ENCODE measurements at places on chromosomes 6 and 20.

- H3K27ac ChIP-seq = no peak overlapping the region
- H3K27me3 ChIP-seq = no peaks in the 10 kb centered on the region
- H3K4me3 ChIP-seq = no peak overlapping the region
- no peaks in the 10 kb centered on the region for H3K4me1 ChIP-seq
Observed at GRCh38 chr20:36647196-36648121, 1.5 kb upstream of the SLA2 start.

- no peaks in the 10 kb centered on the region for H3K4me1 ChIP-seq
- no peak overlapping the region for H3K27ac ChIP-seq
- no peaks in the 10 kb centered on the region for H3K27me3 ChIP-seq
- DNase-seq = no peak
Observed at GRCh38 chr6:15628499-15629131, 34.2 kb downstream of the DTNBP1 start.

DNA sequence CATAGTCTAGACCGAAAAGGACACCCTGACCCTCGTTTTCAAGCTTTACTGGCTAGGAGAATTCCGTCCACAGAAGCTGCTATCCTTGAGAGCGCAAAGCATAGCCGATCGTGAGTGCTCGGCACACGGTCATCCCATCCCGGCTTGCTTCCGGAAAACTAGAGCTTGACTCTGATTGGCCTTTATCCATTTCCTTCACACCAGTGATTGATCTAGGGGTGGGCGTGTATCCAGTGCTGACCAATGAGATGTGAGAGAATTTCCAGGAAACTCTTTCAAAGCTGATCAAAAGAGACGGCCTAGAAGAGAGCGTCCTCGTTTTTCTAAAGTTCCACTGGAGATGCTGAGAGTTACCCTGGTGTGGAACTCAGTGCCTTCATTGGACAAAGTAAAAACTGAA, 41.0 kb upstream of the NFATC2 start:
- no peak overlapping the region for H3K4me3 ChIP-seq
- H3K27ac ChIP-seq = no peak overlapping the region
- H3K4me1 ChIP-seq = no peaks in the 10 kb centered on the region
- no peak for DNase-seq
- no peaks in the 10 kb centered on the region for H3K36me3 ChIP-seq
- no peaks in the 10 kb centered on the region for H3K27me3 ChIP-seq

DNA sequence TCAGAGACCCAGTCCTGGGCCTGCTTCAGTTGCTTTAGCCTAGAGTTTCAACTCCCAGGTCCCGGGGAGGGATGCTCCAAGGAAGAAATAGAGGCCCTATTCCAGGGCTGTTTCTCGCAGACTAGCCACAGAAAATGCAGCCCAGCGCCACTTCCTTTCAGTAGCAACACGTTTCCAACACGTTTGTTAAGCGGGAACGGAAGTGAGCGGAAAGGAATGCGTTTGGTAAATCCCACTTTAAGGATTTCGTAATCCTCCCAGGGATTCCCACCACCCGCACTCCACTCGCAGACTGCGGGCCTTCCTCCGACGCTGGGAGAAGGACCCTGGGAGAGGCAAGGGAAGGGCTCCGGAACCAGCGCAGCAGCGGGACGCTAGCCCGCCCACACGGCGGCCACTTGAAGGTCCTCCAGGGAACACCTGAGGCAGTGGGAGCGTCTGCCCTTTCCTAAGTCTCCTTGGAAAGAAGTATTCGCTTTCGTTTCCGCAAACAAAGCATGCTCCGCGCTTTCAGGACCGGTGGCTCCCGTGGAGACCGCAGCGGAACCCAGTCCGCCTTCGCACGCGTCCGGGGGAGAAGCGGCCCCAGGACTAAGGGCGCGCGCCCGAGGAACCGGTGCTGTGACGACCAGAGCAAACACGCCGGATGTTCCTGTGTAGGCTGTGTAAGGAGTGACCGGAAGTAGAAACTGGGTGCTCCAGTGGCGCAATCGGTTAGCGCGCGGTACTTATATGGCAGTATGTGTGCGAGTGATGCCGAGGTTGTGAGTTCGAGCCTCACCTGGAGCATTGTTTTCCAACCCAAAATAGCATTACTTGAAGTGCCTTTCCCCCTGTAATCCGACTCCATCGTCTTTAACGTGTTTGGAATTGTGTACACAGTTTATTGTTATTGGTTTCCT, 227.6 kb upstream of the PRSS16 start:
- peak overlapping the region; percentile 75 for H3K4me3 ChIP-seq
- no peaks in the 10 kb centered on the region for H3K36me3 ChIP-seq
- DNase-seq = peak; percentile 77
- H3K27ac ChIP-seq = peak overlapping the region; percentile 72

- no peak overlapping the region for H3K27ac ChIP-seq
- H3K4me1 ChIP-seq = no peaks in the 10 kb centered on the region
- H3K4me3 ChIP-seq = no peak overlapping the region
Observed at GRCh38 chr20:19407736-19408135, 195.3 kb downstream of the SLC24A3 start.

DNA sequence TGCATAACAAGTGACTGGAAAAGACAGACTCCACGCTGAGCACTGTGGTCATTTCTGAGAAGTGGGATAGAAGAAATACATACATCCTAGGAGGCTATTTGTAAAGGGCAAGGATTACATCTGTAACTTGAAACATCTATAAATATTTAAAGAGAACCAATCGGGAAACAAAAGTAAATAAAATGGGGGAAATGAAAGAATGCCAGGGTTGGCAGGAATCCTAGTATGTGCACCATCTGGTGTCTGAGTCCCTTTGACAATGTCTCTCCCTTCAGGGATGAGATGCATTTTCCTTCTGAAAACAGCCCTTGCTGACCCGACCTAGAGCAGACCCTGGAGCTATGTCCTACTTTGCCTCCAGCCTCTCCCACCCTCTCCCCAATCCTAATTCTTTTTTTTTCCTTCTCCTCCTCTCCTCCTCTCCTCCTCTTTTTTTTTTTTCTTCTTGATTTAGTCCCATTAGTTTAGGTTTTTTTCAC, 53.2 kb downstream of the VSTM2L start:
- DNase-seq = no peak
- no peak overlapping the region for H3K27ac ChIP-seq
- no peaks in the 10 kb centered on the region for H3K4me1 ChIP-seq
- no peak overlapping the region for H3K4me3 ChIP-seq
- H3K27me3 ChIP-seq = no peaks in the 10 kb centered on the region

DNA sequence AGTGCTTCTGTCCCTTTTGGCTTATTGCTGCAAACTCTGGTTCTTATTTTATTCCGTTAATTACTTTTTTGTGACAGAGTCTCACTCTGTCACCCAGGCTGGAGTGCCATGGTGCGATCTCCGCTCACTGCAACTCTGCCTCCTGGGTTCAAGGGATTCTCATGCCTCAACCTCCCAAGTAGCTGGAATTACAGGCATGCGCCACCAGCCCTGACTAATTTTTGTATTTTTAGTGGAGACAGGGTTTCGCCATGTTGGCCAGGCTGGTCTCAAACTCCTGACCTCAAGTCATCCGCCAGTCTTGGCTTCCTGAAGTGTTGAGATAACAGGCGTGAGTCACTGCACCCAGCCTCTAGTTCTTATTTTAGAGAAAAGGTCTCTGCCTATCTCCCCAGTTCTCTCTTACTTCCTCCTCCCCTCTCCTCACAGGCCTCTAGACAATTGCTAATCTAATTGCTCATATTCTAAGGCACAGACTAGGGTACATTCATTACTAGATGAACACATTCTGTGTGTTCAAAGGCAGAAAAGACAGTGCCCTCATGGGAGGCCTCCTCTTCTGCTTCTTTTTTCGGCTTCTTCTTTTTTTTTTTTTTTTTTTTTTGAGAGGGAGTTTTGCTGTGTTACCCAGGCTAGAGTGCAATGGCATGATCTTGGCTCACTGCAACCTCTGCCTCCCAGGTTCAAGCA, 27.0 kb downstream of the EDEM2 start:
- no peak for DNase-seq
- peaks cover 4% of the 10 kb centered on the region for H3K36me3 ChIP-seq
- H3K27ac ChIP-seq = no peak overlapping the region
- no peaks in the 10 kb centered on the region for H3K4me1 ChIP-seq

DNA sequence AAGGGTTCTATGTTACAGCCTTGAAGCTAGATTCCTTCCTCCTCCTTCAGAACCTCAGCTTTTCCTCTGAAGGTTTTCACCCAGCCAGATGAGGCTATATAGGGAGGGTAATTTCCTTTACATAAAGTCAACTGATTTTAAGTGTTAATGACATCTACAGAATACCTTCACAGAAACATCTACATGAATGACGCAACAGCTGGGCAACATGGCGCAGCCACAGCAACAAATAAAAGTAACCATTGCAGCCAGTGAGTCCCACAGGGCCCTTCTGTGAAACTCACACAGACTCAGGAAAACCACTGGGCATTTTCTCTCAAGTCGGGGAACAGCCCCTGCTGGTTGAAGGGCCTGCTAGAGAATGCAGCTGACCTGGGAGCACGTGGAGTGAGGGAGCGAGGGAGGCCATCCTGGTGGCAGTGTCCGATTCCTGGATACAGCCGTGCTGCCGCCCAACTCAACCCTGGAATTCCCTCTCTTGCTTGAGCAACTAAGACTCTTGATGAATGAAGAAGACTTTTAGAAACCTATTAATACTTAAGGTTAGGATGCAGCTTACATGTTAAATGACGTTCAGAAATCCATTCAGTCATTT, 176.4 kb downstream of the PACRG start:
- H3K4me1 ChIP-seq = no peaks in the 10 kb centered on the region
- H3K27ac ChIP-seq = no peak overlapping the region
- no peak for DNase-seq
- H3K4me3 ChIP-seq = no peak overlapping the region
- no peaks in the 10 kb centered on the region for H3K27me3 ChIP-seq
- H3K36me3 ChIP-seq = no peaks in the 10 kb centered on the region

DNA sequence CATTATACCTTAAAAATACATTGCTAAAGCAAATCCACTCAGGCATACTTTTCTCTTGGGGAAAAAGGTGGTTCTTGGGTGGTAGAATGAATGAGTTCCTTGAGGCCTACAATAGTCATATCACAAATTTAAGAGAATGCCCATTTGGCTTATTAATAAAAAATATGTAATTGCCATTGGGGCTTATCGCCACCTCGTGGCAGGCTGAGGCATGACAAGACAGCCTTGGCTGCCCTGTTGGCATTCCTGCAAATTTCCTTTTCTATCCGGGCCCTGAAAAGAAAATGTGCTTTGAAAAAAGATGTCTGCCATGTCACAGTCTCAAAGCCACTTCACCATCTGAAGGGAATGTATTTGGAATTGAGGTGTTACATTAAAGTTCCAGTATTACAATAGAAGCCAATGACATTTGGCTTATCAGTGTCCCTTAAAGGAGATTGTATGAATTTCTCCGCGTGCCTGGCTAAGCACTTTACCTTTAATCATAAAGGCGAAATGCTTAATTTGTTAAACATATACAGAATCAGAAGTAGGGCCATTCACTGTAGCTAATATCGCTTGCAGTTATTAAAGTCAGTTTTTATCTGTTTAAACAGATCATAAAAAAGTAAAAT, 188.3 kb upstream of the ZFP64 start:
- H3K4me1 ChIP-seq = no peaks in the 10 kb centered on the region
- H3K27ac ChIP-seq = no peak overlapping the region
- H3K4me3 ChIP-seq = no peak overlapping the region
- H3K36me3 ChIP-seq = no peaks in the 10 kb centered on the region
- H3K27me3 ChIP-seq = no peaks in the 10 kb centered on the region

GRCh38 chr6:166258854-166259276, 49.3 kb downstream of the PRR18 start:
- no peaks in the 10 kb centered on the region for H3K36me3 ChIP-seq
- H3K27me3 ChIP-seq = no peaks in the 10 kb centered on the region
- no peak overlapping the region for H3K4me3 ChIP-seq
- H3K27ac ChIP-seq = peak overlapping the region; percentile 47

GRCh38 chr20:49620364-49621240, 52.7 kb upstream of the PTGIS start:
- no peaks in the 10 kb centered on the region for H3K4me1 ChIP-seq
- no peak overlapping the region for H3K4me3 ChIP-seq
- H3K27me3 ChIP-seq = no peaks in the 10 kb centered on the region
- no peak for DNase-seq

DNA sequence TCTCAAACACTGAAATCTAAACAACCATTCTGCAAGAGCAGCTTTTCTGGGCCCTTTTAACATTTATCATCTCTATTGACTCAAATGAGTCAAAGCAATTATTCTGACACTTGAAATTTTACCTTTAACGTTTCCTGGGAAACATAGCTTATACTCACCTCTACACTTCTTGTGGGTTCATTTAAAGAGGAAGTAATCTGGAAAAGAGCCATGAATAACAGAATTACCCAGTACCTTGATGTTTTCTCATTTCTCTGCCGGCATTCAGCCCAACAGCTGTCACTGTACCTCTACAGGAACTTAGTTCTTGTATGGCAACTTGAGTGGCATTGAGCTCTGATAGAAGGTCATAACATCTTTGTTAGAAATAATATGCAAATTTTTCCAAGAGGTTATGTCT, 272.2 kb downstream of the KCNQ5 start:
- no peak overlapping the region for H3K4me3 ChIP-seq
- no peaks in the 10 kb centered on the region for H3K36me3 ChIP-seq
- no peaks in the 10 kb centered on the region for H3K27me3 ChIP-seq
- H3K27ac ChIP-seq = no peak overlapping the region
